ENCODE measurements at places on chromosomes 11 and 22.

DNA sequence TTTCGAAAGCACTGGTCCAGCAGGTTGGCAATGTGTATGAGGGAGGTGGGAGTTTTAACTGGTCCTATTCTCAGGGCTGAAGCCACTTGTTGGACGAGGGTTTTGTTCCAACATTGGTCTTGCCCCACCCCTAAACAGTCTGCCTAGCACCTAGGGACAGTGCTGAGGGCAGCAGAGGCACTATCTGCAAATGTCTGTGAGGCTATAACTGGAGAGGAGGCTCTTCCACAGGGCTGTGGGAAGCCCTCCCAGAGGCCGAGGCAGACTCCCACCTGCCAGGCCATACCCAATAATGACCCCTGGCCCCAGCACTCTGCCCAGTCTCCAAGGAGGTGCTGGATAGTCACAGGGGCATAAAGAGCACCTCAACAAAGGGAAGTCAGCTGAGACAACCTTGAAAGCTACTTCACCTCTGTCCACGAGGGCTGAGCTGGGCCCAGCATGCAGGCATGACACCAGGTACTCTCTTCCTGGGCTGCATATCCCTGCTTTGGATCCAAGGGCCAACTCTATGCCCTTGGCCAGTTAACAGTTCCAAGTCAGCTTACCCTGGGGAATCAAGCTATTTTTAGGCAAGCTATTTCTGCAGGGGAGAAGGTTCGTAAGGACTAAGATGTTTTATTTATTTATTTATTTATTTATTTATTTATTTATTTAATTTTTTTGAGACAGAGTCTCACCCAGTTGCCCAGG lies 40.2 kb upstream of the SLC25A1 start:
- DNase-seq = no peak

DNA sequence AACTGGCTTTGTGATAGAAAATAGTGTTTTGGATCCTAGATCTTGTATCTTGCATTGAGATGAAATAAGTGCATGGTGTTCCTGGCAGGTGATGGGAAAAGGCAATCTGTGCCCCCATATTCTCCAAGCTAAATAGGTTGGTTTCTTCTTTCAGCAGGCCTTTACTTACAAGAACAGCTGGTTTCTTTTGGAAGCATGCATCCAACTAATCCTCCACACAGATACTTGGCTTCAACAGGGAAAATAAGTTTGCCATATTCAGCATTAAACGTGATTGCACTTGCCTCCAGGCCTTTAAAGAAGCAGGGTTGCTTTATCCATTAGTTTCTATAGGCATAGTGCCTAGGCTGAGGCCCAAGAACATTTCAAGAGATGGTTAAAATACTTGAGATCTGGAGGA lies 59.9 kb downstream of the APIP start:
- no peak for DNase-seq

- DNase-seq = no peak
Observed at GRCh38 chr11:48055292-48056132, 75.2 kb downstream of the PTPRJ start.

GRCh38 chr22:49999063-49999945 lies 13.3 kb downstream of the IL17REL start:
- no peak for DNase-seq

- DNase-seq = no peak
Observed at GRCh38 chr11:103637295-103637694, 399.1 kb upstream of the DDI1 start.

DNA sequence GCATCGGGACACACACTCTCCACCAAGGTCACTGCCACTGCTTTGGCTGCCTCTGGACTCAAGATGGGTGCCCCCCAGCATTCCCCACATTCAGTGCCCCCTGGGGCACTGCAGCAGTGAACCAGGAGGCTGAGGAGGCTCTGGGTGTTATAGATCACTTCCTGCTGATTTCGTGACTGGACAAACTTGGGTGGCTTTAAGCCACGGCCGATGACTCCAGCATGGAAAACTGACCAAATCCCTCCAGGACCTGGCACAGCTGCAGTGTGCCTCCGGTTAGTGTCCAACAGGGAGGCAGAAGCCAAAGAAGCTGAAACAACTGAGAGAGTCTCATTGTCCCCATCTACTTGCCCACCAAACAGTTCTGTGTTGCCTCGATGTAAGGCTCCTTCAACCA lies 1.2 kb upstream of the GANAB start:
- no peak for DNase-seq

DNA sequence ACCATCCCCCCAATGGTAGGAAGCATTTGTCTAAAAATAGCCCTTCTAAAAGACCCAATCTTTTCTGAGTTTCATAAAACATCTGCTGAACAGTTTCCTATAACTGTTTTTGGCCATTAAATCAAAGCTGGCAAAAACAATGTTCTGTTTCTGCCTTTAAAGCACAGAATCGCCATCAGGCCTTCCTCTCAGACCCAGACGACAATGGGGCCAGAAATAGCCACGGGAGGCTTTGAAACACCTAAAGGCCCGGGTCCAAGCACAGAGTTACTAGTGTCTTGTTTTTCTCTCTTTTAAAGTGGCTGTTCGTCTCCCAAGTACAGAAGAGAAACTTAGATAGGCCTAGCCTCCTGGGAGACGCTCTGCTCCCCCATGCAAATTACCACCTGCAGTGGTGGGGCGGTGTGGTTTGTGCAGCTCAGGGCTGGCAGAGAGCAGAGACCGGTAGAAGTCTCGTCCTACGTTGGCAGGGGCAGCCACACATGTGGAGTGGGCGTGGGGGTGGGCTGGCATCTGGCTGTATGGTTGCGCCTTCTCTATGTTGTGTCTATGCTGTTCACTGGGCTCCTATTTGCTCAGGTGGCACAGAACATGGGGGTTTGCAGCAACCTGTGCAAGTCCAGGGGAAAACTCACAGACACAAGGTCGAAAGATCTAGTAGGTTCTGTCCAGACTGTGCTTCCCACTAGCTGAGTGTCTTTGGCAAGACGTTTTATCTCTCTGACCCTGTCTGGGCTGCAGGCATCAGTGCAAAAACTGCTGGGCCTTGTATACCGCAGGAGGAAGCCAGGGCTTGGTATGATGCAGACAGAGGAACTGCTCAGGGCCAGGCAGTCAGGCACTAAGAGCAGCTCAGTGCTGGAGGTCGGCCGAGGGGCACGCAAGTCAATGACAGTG lies 23.6 kb upstream of the ETS1 start:
- DNase-seq = peak; percentile 27

GRCh38 chr11:111602865-111603610 lies 789 bp downstream of the SIK2 start:
- no peak for DNase-seq

GRCh38 chr11:123247496-123247799 lies 52.4 kb upstream of the CLMP start:
- DNase-seq = no peak

DNA sequence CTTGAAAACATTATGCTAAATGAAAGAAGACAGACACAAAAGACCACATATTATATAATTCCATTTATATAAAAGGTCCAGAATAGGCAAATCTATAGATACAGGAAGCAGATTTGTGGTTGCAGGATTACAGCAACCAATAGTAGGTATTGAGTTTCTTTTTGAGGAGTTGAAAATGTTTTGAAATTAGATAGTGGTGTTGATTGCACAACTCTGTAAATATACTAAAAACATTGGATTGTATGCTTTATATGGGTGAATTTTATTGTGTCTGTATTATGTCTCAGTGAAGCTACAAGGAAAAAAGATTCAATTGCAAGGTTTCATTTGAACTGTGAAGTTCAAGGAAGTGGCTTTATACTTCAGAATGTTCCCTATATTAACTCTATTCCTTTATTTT lies 3.0 kb upstream of the RRAS2 start:
- no peak for DNase-seq

GRCh38 chr11:111841370-111842053 lies 29.9 kb downstream of the ALG9 start:
- DNase-seq = peak; percentile 82

- DNase-seq = no peak
Observed at GRCh38 chr11:115272925-115273324, 231.3 kb downstream of the CADM1 start.

- no peak for DNase-seq
Observed at GRCh38 chr11:116199182-116199581, 573.6 kb downstream of the BUD13 start.

GRCh38 chr11:119788911-119789560 lies 60.0 kb upstream of the NECTIN1 start:
- no peak for DNase-seq

- no peak for DNase-seq
Observed at GRCh38 chr11:129423426-129423825, 47.8 kb downstream of the BARX2 start.

DNA sequence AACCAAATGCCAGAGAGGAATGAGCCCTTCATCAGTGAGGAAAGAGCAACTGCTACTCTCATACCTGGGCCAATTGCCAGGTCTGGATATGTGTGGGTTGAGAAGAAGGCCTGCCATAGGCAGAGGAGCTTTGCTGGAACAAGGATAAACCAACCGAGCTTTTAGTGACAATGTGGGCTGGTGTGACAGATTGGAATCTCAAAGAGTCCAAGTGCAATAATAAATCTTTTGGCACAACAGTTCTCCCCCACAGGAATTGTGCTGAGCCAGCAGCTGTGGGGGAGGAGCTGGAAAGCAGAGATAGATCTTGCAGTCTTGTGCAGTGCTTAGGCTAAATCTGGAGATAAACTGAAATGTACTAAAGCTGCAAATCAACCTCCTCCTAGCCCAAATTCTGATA lies 79.4 kb upstream of the ISX start:
- no peak for DNase-seq

DNA sequence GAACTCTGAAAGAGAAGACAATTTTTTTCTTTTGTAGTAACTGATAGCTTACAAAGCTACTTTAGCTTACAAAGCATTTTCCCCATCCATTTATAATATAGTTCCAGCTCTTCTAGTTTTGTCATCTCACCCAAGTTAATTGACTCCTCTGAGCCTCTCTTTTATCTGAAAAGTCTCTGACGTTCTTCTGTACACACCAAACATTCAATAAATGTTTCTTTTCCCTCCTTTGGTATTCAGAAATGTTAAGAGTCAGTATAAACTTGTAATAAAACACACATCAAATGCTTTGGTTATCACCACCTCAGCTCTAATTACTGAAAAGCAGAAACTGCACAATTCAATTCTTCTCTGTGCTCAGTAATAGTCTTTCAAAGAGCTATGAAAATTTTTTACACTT lies 5.9 kb downstream of the CCDC90B start:
- no peak for DNase-seq

GRCh38 chr11:121715405-121715804 lies 262.6 kb upstream of the SORL1-AS1 start:
- DNase-seq = no peak

DNA sequence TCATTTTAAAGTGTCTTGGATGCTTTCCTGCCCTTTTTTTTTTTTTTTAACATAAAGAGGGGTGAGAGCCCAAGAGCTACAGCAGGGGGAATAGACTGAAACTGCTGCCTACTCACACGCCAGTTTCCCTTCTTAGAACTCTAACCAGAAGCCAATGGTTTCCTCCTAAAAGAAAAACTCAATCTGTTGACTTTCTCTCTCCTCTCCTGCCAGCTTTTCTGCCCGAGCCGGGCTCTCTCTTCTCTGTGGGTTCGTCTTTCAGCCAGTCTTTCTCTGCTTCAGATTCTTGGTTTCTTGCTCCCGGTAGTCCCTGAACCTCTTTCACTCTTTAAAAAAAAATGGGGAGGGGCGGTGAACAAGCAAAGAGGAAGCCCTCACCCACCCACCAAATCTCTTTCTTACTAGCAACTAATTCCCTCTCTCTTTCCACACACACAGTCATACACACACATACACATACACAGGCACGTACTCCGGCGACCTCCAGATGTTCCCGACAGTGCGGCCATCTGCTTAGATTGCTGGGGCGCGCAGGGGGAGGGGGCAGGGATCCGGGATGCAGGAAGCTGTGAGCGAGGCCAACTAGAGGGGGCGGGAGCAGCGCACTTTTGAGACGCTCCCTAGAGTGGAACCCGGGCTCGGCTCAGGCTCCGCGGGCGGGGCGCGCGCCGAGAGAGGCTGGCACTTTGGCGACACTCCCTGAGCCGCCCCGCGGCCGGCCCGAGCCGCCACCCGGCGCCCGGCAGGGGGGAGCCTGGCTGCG lies 444 bp upstream of the TSKU start:
- DNase-seq = no peak
